ENCODE measurements at places on chromosomes 5 and 9.

DNA sequence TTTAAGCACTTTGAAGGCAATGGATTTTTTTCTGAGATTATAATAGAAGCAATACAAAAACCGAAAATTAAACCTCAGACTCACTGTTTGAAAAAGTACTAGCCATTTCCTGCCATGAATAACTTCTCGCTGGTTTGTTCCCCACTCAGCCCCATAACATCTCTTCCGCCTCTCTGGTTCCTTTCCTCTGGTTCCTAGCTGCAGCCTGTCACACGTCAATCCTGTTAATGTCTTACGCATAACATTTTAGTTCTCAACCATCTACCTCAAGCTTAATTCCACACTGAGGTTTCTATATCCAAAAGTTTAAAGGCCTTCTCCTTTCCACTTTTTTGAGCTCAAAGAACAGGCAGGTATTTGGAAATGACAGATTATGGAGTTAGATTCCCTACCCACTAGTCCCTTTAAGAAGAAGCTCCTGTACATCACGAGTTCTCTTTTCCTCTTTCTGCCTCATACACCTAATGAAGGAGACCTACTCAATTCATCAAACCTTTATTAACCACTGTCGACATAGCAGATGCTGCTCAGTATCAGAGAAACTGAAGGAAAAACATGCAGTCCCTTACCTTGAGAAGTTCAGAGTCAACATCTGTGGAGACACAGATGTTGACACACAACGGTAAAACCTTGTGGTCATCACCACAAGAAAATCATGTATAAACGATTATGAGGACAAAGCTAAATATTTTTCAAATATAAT is 243.0 kb upstream of the PTGER4 start:
- DNase-seq, result no peak
- H3K4me3 ChIP-seq, result no peak overlapping the region
- H3K27ac ChIP-seq, result no peak overlapping the region

GRCh38 chr9:25310961-25311360 is 367.3 kb downstream of the TUSC1 start:
- no peak overlapping the region for H3K4me3 ChIP-seq
- no peak overlapping the region for H3K27ac ChIP-seq
- H3K4me1 ChIP-seq, result no peaks in the 10 kb centered on the region

- no peaks in the 10 kb centered on the region for H3K36me3 ChIP-seq
- no peaks in the 10 kb centered on the region for H3K27me3 ChIP-seq
- no peak overlapping the region for H3K27ac ChIP-seq
- H3K4me1 ChIP-seq, result no peaks in the 10 kb centered on the region
These were observed 1.3 kb downstream of the MIGA2 start for GRCh38 chr9:129037767-129038098.

- H3K27me3 ChIP-seq, result no peaks in the 10 kb centered on the region
- H3K4me1 ChIP-seq, result no peaks in the 10 kb centered on the region
- no peak overlapping the region for H3K4me3 ChIP-seq
- DNase-seq, result no peak
- no peak overlapping the region for H3K27ac ChIP-seq
These were observed 205.0 kb downstream of the CRB2 start for GRCh38 chr9:123561046-123561445.

- H3K27me3 ChIP-seq, result no peaks in the 10 kb centered on the region
- H3K27ac ChIP-seq, result no peak overlapping the region
- no peaks in the 10 kb centered on the region for H3K4me1 ChIP-seq
These were observed 93.5 kb upstream of the SHB start for GRCh38 chr9:38162332-38163211.

DNA sequence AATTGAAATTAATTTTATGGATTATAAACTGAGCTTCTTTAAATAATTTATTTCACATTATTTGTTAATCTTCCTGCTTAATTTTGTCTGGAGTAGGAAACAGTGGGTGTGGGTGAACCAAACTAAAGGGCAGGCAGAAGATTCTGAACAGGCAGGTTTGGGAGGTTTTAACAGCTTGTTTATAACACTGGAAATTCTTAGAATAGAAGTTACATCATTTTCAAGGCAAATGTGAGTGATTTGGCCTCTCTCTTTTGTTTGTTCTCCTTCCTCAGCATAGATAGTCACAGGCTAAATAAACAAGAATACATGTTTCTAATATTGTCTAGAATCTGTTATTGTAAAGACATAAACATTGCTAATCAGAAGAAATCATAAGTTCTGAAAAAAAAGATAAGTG is 970.9 kb upstream of the NUDT12 start:
- no peaks in the 10 kb centered on the region for H3K36me3 ChIP-seq
- no peak for DNase-seq
- no peak overlapping the region for H3K27ac ChIP-seq
- H3K27me3 ChIP-seq, result no peaks in the 10 kb centered on the region
- H3K4me1 ChIP-seq, result no peaks in the 10 kb centered on the region
- no peak overlapping the region for H3K4me3 ChIP-seq

- H3K27ac ChIP-seq, result no peak overlapping the region
- no peak for DNase-seq
- no peaks in the 10 kb centered on the region for H3K36me3 ChIP-seq
- H3K4me1 ChIP-seq, result no peaks in the 10 kb centered on the region
- no peak overlapping the region for H3K4me3 ChIP-seq
These were observed 103.2 kb downstream of the GPBP1 start for GRCh38 chr5:57277085-57277484.

DNA sequence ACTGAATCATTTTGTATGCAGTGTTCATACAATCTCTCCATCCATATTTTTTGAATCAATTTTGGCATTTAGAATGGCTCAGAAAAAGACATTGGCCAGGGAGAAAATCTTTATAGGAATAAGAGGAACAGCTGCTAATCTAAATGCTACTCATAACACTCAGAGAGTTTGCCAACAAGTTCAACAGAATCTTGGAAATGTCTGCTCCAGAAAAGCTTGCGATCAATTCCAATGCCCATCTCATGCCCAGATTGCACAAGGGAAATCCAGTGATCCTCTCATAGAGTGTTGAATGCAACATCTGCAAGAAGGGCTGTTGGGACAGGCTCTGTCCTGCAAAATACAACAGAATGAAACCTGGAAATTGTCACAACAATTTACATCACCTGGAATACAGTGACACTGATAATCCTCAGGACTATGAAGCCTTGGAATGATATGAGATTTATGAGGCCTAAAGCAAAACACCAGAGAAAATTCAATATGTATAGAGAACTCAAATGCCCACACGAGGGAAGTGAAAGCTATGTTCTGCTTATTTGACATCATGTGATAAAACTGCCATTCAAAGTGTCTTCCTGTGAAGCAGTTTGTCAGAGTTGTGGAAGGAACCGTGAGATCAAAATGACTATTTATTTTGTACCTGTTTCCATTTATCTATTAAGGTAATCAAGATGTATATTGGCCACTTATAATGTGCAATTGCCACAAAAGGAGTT is 190.1 kb downstream of the PARP8 start:
- H3K36me3 ChIP-seq, result no peaks in the 10 kb centered on the region
- H3K4me3 ChIP-seq, result no peak overlapping the region
- no peak overlapping the region for H3K27ac ChIP-seq
- DNase-seq, result no peak

Measured in aorta (tissue), 5 donors.